Muscle of leg (tissue), 16 donors: ENCODE measurements at places on chromosomes 2 and 18. TPM values are rescaled to one million over a fixed set of nuclear protein-coding genes. Genes with fewer than 3 reads are reported as not detected.

Gene WDR43
- total RNA-seq: 37.3 TPM

Gene APCDD1
- 6.3 TPM for total RNA-seq

DNA sequence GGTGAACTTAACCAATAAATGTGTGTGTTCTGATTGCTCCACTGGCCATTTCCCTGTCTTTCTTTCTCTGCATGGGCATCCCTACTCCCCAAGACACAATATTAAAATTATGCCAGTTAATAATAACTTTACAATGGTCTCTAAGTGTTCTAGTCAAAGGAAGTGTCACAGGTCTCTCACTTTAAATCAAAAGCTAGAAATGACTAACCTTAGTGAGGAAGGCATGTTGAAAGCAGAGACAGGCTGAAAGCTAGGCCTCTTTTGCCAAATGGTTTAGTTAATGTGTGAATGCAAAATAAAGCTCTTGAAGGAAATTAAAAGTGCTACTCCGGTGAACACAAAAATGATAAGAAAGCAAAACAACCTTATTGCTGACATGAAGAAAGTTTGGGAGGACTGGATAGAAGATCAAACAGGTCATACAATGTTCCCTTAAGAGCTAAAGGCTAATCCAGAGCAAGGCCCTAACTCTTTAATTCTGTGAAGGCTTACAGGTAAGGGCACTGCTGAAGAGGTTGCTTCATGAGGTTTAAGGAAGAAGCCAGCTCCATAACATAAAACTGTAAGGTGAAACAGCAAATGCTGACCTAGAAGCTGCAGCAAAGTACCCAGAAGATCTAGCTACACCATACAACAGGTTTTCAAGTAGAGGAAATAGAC is 44.0 kb upstream of the ARHGAP15 start:
- H3K27me3 ChIP-seq: no peaks in the 10 kb centered on the region
- no peak overlapping the region for H3K4me3 ChIP-seq
- H3K4me1 ChIP-seq: no peaks in the 10 kb centered on the region
- no peak for DNase-seq
- no peaks in the 10 kb centered on the region for H3K36me3 ChIP-seq

DNA sequence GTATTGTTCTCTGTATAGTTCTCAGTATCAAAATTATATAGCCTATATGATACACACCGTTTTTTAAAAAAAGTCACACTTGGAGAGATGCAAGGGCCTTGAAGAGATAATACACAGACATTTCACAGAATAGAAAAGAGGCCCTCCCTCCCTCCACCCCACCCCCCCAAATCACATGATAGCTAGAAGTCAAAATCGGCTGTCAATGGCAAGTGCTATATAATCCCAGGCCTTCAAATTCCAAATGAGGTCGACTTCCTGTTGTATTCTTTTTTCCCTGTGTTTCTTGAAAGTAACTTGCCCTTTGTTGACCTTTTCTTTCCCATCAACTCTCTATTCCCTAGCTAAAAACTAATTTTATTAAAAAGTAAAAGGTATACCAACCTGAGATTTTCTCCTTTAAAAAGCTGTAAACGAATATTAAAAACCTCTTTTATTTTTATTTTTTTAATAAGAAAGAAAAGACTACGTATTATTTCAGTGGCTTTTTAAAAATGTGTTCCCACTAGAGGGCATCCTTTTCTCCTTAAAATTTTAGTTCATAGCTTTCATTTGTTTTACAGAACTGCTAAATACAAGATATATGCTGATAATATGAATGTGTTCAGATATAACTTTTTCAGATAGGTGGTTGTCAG is 46.6 kb downstream of the KCMF1 start:
- H3K27me3 ChIP-seq: no peaks in the 10 kb centered on the region
- no peak overlapping the region for H3K4me3 ChIP-seq
- no peak overlapping the region for H3K27ac ChIP-seq
- no peaks in the 10 kb centered on the region for H3K4me1 ChIP-seq
- DNase-seq: peak; percentile 30
